Stimulated activated CD4-positive, alpha-beta T cell treated with anti-CD3 and anti-CD28 coated beads, Interleukin-4, amount 100 ng/mL, for 4 hours (primary cell): ENCODE measurements at places on chromosomes 13 and 19.

GRCh38 chr13:113787694-113788093, 28.7 kb downstream of the TMEM255B start:
- no peak for DNase-seq

GRCh38 chr13:99563404-99563803, 62.1 kb downstream of the TM9SF2 start:
- DNase-seq = no peak

- DNase-seq = peak; percentile 9
Measured at GRCh38 chr13:32638739-32639138, 52.5 kb downstream of the PDS5B start.

DNA sequence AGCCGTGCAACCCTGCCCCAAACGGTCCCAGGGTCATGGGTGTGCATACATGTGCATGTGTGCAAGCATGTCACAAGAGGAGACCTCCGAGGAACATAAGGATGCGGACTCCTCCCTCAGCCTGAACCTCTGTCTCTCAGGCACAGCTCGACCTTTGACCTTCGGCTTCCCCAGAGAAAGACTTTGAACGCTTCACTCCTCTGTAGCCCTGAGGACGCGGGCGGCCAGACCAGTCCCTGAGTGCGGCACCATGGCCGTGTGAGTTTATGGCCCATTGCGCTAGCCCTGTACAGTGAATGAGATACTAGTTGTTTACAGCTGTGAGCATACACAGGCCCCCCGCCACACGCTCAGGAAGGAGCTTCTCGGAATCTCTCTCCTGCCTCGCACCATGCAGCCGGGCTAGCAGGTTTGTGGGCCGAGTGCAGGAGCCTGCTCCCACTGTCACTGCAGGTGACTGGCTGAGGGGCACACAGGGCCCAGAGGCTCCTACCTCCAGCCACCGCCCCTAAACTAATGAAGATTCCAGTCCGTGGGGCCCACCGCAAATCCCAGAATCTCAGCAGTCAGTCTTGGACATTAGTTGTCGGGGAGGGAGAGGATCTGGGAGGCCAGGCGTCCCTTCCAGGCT, 10.8 kb downstream of the RASA3 start:
- DNase-seq = no peak

GRCh38 chr13:23903906-23904280, 6.6 kb upstream of the C1QTNF9B start:
- no peak for DNase-seq

DNA sequence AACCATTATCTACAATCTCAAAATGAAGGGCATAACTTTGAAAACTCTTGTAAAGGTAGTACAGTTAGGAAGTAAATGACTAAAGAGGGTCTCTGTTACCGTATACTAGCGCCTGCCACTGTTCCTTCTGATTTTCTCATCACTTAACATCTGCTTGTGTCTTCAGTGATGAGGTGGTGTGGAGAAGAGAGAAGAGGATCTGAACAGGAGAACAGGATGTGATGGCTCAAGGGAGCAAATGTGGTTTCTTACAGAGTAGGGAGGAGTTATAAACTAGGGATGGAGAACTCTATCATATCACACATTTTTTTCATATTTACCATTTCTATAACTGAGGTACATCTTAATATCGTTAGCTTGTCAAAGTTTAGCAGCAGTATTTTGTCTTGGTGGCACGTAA, 1.1 kb downstream of the KCTD4 start:
- no peak for DNase-seq

- DNase-seq = no peak
Measured at GRCh38 chr19:15727724-15728123, at the start of gene OR10H2. Gene OR10H2, plus strand, starts transcription at chr19:15728024. Its CDS starts 20 bp downstream, at chr19:15728044.
